ENCODE measurements at places on chromosomes 5 and 9.

- DNase-seq: no peak
Observed at GRCh38 chr5:108521011-108521700, 139.3 kb upstream of the FBXL17 start.

- no peak for DNase-seq
Observed at GRCh38 chr5:62974623-62975022, 396.0 kb downstream of the LRRC70 start.

GRCh38 chr9:81885602-81886001 lies 42.6 kb upstream of the SPATA31D4 start:
- no peak for DNase-seq

DNA sequence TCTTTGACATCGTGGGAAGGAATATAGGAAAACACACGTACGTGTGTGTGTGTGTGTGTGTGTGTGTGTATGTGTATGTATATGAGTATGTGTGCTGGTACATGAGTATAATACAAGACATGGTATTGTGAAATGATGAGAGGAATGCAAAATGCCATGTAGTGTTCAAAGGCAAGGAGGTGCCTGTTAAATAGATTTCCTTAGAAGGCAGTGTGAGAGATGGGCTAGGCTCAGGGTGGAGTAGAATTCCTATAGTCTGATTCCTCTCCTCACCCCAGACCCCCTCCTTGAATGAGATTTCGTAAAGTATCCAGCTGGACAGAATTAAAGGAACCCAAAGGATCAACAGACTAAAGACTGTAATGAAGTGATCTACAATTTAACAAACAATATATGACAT lies 11.1 kb downstream of the GPR21 start:
- no peak for DNase-seq

- no peak for DNase-seq
Observed at GRCh38 chr9:23232831-23233230, 593.2 kb downstream of the ELAVL2 start.

- no peak for DNase-seq
Observed at GRCh38 chr9:108363311-108363710, 492.5 kb downstream of the ACTL7B start.

GRCh38 chr5:108727236-108727650 lies 20.5 kb upstream of the FER start:
- no peak for DNase-seq

DNA sequence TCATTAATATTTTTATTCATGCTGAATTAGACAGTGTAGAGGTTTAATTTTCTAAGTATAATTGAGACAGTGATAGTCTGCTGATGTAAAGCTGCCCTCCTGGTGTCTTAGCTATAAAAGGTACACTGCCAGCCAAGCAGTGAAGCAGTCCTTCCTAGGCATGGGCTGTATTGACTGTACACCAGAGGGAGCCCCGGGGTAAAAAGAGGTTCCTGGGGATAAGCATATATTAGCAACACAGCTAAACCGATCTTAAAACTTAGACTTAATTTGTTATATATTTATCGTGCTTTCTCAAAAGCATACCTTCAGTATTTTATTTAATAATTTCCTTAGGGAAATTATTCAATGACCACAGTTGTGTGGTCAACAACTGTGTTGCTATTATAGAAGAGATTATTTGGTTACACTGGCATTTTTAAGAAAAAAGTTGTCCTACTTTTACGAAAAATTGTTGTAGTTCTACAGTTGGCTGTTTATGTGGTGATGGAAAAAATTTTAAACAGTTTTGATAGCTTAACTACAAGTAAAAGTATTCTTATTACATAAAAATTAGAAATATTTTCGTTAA lies 68.8 kb downstream of the ELL2 start:
- no peak for DNase-seq

DNA sequence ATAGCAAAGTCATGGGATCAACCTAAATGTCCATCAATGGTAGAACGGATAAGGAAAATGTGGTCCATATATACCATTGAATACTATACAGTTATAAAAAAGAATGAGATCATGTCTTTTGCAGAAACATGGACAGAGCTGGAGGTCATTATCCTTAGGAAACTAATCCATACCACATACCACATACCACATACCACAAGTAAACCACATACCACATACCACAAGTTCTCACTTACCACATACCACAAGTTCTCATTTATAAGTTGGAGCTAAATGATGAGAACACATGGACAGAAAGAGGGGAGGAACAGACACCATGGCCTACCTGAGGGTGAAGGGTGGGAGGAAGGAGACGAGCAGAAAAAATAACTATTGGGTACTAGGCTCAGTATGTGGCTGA lies 154.6 kb upstream of the GHR start:
- DNase-seq: no peak

- DNase-seq: no peak
Observed at GRCh38 chr5:171189442-171189841, 119.6 kb upstream of the TLX3 start.

DNA sequence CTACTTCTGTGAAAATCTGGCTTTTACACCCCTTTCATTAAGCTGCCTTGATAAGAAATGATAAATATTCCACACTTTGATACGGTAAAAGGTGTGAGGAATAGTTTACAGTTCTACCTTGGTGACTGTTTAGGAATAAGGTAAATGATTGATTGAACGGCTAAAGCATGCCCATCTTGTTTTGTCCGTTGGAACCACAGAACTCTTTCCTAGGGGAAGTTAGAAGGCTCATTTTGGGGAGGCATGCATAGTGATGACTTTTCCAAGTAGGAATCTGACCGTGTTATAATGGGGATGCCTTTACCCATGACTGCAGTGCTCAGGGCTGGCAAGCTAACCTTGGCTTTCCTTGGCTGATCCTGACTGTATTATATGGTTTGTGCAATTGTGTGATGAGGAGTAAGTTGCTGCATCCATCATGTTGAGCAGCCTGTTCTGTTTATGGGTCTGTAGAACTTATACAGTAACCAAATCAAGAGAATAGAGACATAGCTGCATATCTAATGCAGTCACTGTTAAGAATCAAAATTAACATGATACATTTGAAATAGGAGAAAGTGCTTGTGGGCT lies 24.5 kb downstream of the PCSK5 start:
- no peak for DNase-seq

DNA sequence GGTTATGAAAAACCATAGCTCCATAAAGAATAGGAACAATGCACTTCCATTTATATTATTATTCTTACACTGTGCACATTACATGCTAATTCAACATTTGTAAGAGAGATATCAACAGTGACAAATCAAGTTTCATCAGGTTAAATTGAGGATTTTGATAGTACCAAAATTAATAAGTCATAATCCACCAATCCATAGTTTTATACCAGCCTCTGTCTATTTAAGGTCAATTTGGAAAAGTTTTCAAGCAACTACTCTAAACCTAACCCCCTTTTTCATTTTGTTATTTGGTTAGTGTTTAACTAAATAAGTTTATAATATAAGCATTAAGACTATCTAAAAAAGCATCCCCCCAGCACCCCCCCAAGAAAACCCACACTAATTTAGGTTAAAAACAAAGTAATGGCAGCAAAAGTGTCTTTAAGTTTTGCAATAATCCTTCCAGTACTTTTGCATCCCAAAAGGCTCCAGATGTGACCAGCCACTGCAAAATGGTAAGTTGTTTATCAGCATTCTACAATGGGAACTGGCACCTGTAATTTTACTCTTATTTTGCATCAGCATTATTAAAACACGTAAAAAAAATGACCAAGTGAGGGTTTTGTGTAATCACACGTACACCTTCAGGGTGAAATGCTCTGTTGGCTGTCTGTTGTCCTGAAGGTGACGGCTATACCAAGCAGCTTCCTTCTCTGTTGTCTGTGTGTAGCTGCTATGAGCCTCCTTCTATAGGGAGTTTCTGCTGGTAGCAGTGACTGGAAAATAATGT lies 36.8 kb upstream of the SSBP2 start:
- DNase-seq: no peak

GRCh38 chr9:125409637-125410521 lies 148.3 kb downstream of the GAPVD1 start:
- no peak for DNase-seq

DNA sequence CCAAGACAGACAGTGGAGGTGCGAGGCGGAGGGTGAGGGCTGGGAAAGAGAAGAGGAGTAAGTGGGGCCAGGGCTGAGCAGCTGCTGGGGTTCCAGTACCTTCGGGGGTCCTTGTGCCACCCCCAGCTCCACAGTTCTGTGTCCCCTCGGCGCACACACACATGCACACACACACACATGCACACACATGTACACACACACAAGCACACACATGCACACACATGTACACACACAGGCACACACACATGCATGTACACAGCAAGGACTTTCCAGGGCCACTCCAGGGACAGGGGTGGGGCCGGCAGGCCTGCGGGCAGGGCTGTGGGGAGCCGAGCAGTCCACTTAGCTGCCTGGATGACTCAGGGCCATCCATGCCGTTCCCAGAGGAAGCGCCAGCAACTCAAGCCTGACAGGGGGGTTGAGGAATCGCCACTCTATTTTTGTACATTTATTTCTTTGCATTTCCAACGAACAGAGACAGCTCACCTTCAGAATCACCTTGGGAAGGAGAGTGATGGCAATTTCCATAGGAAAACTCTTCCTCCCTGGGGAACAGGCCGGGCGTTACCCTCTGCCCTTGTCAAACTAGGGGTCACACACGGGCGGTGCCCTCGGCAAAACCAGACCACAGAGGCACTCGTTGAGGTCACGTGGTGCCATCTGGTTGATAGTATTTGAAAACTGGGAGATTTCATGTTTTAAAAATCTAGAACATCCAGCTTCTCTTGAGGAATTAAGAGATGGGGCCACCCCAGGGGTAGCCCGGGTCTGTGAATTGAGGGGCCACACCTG lies 135.7 kb downstream of the ADAMTS2 start:
- no peak for DNase-seq

DNA sequence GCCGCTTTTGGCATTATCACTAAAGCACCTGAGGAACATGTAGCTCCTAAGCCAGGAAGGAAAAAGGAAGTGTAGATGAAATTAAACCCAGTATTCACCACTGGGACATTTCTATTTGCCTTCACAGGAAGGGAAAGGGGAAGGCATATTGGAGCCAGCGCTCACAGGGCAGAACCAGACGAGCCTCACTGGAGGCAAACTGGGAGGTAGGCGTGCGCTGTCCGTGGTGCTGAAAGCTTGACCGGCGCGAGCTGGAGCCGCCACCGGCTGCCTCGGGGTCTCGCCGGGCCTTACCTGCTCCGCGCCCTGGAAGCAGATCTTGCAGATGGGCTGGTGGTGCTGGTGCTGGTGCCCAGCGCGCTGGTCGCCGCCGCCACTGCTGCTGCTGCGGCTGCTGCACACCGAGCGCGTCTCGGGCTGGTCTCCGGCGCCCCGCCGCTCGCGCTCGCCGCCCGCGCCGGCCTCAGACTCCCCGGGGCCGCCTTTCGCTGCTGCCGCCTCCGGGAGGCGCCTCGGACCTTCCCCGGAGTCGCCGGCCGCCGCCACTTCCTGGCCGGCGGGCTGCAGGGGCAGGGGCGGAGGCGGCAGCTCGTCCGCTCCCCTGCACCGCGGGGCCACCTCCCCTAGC lies 732 bp downstream of the MARCHF11 start:
- DNase-seq: no peak

GRCh38 chr9:15220658-15221318 lies 86.2 kb downstream of the TTC39B start:
- no peak for DNase-seq

DNA sequence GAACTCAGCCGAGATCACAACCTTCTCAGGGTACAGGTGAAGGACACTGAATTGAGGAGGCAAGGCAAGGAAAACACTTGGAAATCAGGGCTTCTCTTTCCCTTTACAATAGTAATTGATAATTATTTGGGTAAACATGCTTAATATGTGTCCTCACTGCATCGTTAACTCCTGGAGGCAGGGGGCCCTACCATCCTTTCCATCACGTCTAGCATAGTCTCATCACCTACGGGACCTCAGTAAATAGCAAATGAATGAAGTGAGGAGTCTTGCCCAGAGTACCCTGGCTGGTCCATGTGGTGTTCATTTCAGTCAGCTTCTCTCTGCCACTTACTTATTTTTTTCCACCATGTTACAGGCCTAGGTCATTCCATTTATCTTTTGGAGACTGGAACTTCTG lies 2.3 kb downstream of the F2RL1 start:
- no peak for DNase-seq

DNA sequence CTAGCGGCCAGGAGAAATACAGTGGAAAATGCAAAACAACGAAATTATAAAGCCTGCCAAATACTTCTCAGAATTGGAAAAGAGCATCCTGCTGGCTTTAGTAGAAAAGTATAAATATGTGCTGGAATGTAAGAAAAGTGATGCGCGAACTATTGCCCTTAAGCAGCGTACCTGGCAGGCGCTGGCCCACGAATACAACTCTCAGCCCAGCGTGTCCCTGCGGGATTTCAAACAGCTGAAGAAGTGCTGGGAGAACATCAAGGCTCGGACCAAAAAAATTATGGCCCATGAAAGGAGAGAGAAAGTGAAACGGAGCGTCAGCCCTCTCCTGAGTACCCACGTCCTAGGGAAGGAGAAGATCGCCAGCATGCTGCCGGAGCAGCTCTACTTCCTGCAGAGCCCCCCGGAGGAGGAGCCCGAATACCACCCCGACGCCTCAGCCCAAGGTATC lies 15.0 kb downstream of the MSANTD3 start:
- DNase-seq: no peak

Measured in GM12892 (cell line).